ENCODE measurements at places on chromosomes 13 and 19.
A peak's percentile ranks its signal among the peaks of the same experiment; 100 is the strongest.

DNA sequence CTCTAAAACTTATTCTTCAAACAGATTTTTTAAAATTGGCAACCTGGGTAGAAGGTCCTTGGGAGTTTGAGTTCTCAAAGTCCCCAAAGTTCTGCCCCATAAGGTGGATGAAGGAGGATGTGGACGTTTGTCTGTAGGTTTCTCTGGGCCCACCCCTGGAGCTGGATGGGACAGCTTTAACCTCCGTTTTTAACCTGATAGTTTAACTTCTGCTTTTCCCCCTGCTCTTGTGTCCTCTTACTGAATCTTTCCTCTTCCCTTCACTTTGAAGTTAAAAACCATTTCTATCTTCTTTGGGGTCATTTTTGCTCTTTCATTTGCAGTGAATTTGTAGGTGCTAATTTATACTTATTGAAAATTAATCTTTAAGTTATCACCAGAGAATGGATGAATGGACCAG, 79.1 kb downstream of the ESD start:
- no peak for DNase-seq

DNA sequence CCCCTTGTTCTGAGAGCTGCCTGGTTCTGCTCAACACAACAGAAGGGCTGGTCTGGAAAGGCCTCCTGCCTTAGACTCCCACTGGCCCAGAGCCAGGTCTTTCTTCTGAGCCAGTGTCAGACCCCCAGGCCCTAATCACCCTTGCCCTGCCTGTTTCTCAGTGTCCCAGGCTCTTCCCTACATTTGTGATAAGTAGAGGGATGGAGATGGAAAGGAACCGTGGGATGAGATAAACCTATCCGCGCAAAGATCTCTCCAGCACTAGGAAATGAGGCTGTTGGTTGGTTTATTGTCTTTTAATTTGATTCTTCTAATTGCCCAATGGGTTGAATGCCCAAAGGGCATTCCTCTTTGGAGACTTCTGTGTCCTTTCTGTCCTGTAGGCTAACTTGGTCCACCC, 470.0 kb downstream of the TSHZ3 start:
- no peak for DNase-seq

GRCh38 chr19:7515645-7516151, at the start of gene ZNF358:
TSS of gene ZNF358 (plus strand) at chr19:7516103. CDS start at chr19:7519243, 3,140 bp downstream.
- DNase-seq = peak; percentile 8

GRCh38 chr13:32126278-32126677, 94.7 kb downstream of the FRY start:
- no peak for DNase-seq

- no peak for DNase-seq
Measured at GRCh38 chr13:40127476-40127875, 472.0 kb downstream of the COG6 start.

GRCh38 chr13:58979851-58980250, 1183.9 kb downstream of the DIAPH3 start:
- DNase-seq = no peak

GRCh38 chr13:34356686-34357434, 538.9 kb downstream of the RFC3 start:
- DNase-seq = no peak

- no peak for DNase-seq
Measured at GRCh38 chr19:15758379-15758778, 20.6 kb downstream of the OR10H3 start.

GRCh38 chr13:99434258-99434788, 66.9 kb upstream of the TM9SF2 start:
- no peak for DNase-seq

- DNase-seq = no peak
Measured at GRCh38 chr19:41112728-41113290, 1.4 kb upstream of the CYP2F1 start.

DNA sequence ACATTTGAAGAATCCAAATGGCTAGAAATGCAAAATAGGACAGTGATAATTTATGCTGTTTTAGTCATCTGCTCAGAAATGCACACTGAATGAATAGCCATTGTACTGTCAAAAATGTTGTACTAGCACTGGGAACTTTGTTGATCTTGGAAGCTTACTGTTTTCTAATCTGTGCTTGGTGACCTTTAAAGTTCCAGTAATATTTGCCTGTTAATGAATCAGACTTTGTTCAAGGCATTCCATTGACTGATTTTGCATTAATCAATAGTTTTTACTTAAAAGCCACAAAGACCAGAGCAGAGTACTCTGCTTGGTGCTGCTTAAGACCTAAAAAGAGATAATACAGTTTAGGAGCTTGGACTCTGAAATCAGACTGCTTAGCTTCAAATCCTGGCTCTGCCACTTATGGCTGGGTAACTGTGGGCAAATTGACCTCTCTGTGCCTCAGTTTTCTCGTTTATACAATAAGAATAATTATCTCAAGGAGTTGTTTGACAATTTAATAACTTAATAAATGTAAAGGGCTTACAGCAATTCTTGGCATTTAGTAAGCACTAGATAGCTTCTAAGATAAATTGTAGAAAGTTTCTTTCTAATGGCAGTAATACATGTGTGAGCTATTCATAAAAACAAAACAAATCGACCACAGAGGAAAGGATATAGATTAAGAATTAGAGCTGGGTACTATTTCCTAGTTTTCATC, 4.6 kb upstream of the SLAIN1 start:
- DNase-seq = no peak

DNA sequence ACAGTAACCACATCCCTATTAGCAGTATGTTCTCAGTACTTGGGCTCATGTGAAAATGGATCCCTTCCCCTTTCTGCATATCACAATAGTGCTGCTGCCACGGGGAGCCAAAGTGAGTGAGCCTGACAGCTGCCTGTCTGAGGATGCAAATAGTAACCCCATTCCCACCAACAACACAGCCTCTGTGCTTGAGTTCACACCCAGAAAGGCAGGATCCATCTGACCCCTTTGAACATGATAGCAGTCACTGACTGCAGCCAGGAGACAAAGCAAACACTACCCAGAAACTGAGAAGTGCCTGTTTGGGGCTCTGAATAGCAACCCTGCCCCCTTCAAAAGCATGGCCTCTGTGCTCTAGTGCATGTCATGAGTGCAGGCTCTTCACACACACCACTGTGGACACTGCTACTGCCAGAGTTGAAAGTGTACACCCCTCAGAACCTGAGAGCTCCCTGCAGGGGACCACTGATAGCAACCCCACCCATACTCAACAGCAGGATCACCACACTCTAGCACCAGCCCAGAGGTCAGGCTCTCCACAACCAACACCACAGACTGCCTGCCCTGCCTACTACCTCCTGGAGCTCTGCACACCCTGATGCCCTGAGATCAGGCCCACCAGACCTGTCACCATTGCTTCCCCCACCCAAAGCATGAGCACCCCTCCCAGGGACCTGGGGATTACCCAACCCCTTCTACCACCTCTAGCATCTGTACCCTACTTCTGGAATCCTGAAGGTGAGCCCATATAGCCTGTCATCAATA, 1563.5 kb upstream of the PRR20A start:
- DNase-seq = no peak

GRCh38 chr13:46662690-46663089, 109.7 kb downstream of the LRCH1 start:
- DNase-seq = no peak

- DNase-seq = no peak
Measured at GRCh38 chr13:77056382-77056781, 29.4 kb upstream of the FBXL3 start.

- no peak for DNase-seq
Measured at GRCh38 chr19:47435196-47435595, 15.9 kb upstream of the MEIS3 start.

GRCh38 chr13:112943309-112944125, 25.5 kb upstream of the MCF2L start:
- DNase-seq = no peak

DNA sequence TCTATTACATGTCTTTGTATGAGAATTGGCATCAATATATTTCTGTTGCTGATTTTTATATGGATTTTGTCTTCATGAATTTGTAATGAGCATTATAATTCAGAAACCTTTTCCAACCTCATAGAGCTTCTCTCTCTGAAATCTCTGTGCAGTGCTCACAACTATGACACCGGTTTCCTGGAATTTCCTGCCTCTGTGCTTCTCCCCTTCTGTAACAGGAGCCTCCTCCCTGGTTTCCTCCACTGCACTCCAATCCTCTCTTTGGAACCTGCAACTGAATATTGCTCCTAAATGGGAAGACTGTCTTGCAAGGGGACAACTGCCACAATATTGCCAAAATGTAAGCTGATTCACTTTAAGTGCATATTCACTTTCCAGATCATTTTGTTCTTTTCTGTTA, 1147.9 kb downstream of the UQCRFS1 start:
- DNase-seq = no peak
